Astrocyte of the hippocampus (primary cell): ENCODE measurements at places on chromosomes 5 and 9.

GRCh38 chr9:8769153-8769552 lies 969.6 kb upstream of the DMAC1 start:
- no peak for DNase-seq

DNA sequence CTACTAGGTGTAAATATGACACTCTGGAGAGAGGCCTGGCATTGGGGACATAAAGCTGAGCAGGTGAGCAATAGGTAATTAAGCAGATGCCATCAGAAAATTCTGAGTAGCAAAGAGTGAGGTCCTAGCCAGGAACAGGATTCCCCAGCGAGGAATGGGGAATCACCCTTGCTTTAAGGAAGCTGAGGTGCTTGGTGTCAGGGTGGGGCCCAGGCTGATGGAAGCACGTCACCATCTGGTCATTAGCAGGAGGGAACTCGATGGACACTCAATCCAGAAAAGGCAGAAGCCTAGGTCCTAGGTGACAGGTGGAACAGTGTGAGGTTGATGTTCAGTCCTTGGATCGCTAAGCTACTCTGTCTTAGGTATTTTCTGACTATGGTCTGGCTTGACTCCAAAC lies 562.7 kb upstream of the DAP start:
- DNase-seq = no peak

GRCh38 chr9:13967011-13967410 lies 346.9 kb downstream of the NFIB start:
- peak; percentile 64 for DNase-seq

- no peak for DNase-seq
Observed at GRCh38 chr9:37377688-37378612, 44.5 kb upstream of the GRHPR start.

DNA sequence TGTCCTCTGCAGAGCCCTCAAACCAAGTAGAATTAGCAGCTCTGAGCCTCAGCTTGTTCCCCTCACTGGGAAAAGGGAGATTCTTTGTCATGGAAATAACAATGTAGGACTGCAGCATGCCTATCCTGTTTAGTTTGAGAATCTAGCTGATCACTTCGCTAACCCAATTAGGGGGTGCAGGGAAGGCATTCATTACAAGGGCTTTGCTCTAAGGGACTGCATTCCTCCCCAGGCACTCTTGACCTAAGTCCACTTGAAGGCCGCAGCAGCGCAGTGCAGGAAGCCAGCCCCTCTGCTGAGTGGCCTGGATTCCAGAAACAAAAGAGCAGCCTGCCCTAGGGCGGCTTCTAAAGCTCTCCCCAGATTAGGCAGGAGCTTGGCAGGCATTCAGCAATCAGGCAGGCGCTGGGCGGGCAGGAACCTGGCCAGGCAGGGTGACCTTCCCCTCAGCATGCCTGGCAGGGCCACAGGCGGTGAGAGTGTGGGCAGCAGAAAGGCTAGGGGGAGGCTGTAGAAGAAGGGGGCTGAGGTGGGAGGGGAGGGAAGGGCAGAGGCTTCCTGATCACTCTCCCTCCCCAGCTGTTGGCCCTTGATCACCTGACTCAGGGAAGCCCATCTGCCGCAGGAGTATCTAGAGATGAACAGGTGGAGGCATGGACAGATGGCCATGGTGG lies 24.8 kb downstream of the CCNJL start:
- DNase-seq = peak; percentile 86

- no peak for DNase-seq
Observed at GRCh38 chr9:16637218-16637617, 233.3 kb downstream of the BNC2 start.

DNA sequence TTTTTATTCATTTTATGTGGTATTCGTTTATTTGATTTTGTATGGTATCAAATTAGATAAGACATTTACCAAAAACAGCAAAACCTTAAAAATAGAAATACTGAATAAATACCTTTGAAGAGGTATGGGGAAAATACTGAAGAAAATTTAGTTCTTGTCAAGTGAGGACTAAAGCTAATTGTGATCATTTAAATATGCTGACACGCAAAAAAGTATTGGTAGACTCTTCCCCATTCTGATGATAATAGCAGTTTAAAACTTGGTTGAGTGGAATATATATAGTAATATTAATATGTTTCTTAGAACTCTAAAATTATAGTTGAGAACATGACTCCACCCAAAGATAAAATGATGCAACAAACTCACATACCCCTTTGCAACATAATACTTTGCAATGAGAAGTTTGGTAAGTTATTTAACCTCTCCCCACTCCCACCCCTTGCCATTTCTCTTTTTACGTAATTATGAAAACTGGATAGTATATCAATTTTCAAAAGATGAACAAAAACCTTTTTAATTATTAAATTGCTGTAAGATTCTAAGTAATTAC lies 30.1 kb upstream of the SNX24 start:
- no peak for DNase-seq

GRCh38 chr5:34684281-34684979 lies 28.3 kb downstream of the RAI14 start:
- DNase-seq = peak; percentile 92

DNA sequence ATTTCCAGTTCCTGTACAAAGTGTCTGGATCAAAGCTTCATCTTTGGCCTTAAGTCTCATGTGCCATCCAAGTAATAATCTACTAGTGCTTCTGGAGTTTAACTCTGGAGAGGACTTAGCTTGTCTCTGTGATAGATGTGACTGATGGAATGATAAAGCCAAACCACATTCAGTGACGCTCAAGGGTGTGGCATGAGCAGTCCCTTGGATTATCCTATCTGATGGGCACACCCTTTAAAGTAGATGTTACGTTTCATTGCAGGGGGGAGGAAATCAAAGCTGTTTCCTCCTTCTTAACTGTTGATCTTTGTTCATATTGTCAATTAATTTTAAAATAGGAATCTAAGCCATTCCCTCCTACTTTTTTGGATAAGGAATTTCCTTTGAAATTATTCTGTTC lies 8.5 kb upstream of the EGFLAM start:
- DNase-seq = no peak

- no peak for DNase-seq
Observed at GRCh38 chr5:164184158-164184557, 678.7 kb downstream of the MAT2B start.

DNA sequence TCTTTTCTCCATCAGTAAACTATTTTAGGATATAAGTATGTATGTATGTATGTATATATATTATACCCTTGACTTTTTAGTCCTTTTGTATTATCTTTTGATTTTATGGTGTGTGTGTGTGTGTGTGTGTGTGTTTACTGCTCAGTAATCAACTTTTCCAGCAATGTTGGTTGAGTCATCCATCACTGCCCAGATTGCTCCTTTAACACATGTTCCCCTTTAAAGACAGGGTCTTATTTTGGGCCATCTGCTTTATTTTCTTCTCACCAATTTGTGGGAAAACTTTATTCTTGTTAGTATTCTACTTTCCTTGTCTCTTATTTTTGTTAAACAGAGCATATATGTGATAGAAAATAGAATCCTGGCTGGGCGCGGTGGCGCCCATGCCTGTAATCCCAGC lies 28.1 kb downstream of the ANKRD33B start:
- no peak for DNase-seq

- no peak for DNase-seq
Observed at GRCh38 chr9:111630182-111630963, 761 bp upstream of the DNAJC25 start.

DNA sequence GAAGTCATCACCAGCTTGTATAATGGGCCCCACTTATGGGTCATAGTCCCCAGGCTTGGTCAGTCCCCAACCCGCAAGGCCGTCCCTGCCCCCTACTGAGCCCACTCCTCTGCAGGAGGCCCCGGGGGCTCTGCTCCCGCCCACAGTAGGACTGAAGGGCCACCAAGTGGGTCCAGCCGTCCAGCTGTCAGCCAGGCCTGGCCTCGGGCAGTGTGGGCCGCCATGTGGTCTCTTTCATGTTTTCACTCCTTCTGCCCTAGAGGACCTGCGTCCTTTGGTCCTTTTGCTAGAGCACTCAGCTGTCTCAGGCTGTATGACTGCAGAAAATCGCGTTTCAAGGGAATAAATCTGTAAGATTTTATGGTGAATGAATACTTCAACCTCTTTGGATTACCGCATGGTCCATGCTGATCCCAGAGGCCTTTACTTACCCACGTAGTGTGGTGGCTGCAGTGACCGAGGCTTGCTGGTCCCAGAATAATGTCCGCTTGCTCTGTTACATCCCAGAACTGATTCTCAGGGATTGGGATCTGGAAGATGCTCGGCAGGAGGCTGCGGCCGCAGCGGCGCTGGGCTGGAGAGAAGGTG lies 105.7 kb upstream of the FAM120A start:
- no peak for DNase-seq

- DNase-seq = peak; percentile 59
Observed at GRCh38 chr5:113038714-113039113, 62.1 kb downstream of the DCP2 start.

- DNase-seq = no peak
Observed at GRCh38 chr9:86531971-86532640, 177.9 kb upstream of the TUT7 start.

DNA sequence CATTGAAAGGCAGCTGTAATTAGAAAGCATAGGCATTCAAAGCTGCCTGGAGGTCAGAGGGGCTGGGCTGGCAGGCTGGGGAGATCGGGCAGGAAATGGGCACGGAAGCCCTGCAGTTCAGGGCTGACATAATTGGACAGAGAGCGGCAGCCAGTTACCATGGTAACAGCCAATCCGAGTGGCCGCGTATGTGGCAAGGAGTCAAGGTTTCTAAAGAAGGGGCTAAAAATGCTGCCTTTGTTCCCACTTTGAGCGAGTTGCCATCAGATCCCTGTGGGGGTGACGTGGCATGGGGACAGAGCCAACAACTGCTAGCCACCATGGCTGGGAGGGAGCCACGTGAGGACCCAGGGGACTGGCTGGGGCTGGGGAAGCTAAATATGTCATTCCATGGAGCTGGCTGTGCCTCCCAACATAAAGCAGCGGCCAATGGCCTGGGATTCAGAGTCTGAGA lies 44.7 kb upstream of the NDFIP1 start:
- DNase-seq = peak; percentile 98

DNA sequence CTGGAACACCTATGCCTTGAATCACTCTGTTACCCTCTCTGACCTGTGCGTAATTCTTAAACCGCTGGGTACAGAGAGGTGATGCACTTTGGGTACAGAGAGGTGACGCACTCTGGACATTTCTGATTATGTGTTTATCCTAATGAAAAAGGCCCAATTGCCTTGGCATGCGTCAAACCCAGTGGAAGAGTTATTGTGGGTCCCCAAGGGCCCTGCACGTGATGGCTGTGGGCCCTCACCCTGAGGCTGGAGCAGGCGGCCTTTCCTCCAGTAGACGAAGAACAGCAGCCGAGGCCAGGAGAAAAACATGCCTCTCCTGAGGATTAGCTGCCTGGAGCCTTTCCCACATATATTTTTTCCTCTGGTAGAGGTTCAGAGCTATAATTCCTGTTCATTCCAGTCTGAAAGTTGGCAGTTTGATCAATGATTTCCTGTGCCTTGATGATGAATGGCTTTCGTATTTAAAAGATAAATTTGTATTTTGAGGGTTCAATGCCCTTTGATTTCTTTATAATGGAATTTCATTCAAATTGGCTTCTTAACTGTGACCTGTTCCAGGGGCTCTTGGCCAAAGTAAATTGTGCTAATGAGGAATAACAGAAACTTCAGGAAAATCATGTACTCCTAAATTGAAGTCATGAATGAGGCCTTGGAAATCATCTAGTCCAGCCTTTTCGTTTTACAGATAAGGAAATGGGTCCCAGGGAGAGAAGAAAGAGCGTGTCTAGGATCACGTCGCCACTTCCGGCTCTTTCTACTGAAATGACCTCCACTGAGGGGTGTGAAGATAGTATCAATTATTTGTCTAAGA lies 22.8 kb downstream of the ACER2 start:
- DNase-seq = peak; percentile 75

DNA sequence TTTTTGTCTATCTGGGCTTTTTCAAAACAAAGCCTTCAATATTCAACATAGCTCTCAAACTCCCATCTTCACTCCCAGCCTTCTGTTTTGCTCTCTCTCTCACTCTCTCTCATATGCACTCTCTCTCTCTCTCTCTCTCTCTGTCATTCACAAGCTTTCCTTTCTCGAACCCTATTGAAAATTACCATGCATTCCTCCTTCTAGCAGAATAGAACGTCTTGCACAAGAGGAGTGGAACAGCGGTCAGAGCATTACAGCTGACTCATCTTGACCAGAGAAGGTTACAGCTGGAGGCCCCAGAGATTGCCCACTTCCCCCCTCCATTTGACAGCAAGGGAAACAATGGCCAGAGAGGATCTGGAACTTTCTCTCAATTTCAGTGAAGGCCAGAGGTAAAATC lies 51.0 kb upstream of the LIFR start:
- DNase-seq = peak; percentile 83

GRCh38 chr9:93678199-93679019 lies 102.0 kb downstream of the PHF2 start:
- no peak for DNase-seq

- no peak for DNase-seq
Observed at GRCh38 chr5:172059661-172060100, 53.2 kb upstream of the FBXW11 start.

DNA sequence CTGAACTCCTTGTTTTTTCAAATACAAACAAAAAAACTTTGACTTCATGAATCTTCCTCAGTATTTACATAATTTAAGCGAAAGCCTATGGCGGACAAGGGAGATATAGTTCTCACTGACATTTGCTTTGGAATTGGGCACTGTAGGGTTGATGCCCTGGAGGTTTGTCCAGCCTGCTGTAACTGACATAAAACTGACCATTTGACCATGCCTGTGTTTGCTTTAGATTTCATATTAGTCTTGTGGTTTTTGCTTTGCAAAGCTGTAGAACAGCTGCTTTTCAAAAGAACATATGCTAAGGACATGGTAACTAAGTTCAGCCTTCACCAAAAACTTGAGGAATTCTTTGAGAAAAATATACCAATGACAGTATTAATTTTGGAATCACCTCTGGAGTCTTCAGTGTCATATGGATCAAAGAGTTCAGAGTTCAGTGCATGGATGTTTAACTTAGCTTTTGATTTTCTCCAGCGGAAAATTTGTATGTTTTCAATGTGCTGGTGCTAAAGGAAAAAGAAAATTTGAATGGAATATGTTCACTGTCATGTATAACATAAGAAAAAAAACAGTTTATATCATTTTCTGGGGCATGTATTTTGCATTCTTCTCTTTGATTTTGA lies 1013.1 kb downstream of the NR2F1-AS1 start:
- DNase-seq = no peak

DNA sequence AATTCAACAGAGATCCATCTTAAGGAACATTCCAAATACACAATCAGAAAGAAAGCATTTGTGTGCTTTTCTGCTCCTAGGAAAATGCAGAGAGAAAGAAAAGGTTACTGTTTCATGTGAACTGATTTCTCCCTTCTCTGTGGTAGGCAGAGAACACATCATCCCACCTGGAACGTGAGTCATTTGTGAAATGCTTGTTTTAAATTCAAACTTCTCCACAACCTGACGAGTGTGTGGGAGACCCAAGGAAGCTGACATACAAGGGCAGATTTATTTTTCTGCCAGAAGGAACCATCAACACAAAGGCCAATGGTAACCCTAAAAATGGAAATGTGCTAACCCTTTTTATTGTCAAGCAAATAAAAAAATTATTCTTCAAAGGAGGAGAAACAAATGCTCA lies 156.4 kb downstream of the EFNA5 start:
- DNase-seq = peak; percentile 31

GRCh38 chr5:120159155-120159554 lies 304.9 kb upstream of the PRR16 start:
- no peak for DNase-seq
